ENCODE measurements at places on chromosomes 4 and X. TPM values are rescaled to one million over a fixed set of nuclear protein-coding genes. Genes with fewer than 3 reads are reported as not detected.

DNA sequence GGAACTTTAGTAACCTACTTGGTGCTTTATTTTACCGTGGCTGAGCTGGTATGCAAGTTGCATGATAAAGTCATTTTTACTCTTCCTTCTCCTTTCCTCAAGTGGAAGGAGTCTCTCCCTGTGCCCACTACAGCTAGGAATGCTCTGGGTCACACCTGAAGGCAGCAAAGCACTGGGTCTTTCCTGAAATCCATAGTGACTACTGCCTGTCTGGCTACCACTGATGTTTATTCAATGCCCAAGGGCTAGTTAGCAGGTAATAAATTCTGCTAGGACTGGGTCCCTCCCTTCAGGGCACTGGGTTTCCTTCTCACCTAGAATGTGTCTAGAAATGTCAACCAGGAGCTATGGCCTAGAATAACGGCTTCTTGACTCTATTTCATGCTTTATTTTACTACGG, 1081.4 kb downstream of the FAT4 start:
- no peak for DNase-seq

Gene USP17L13
- not detected for total RNA-seq

DNA sequence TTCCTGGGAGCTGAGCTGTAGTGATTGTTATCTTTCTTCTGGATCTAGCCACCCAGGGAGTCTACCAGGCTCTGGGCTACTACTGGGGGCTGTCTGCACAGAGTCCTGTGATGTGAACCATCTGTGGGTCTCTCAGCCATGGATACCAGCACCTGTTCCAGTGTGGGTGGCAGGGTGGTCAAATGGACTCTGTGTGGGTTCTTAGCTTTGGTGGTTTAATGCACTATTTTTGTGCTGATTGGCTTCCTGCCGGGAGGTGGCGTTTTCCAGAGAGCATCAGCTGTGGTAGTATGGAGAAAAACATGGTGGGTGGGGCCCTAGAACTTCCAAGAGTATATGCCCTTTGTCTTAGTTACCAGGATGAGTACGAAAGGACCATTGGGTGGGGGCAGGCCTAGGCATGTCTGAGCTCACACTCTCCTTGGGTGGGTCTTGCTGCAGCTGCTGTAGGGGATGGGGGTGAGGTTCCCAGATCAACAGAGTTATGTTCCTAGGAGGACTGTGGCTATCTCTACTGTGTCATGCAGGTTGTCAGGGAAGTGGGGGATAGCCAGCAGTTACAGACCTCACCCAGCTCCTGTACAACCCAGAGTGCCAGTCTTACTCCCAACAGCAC, 264.8 kb upstream of the LDB2 start:
- no peak for DNase-seq

Gene ADRA2C
- total RNA-seq, result 0.35 TPM

GRCh38 chrX:17635231-17635630, 102.1 kb upstream of the SCML1 start:
- no peak for DNase-seq
